Stimulated activated CD4-positive, alpha-beta T cell treated with anti-CD3 and anti-CD28 coated beads, Interleukin-1b, Interleukin-23, amount 100 ng/mL, for 1 hour (primary cell): ENCODE measurements at places on chromosomes 11 and 22.

GRCh38 chr11:8702598-8702915 lies 20.0 kb downstream of the RPL27A start:
- DNase-seq: no peak

DNA sequence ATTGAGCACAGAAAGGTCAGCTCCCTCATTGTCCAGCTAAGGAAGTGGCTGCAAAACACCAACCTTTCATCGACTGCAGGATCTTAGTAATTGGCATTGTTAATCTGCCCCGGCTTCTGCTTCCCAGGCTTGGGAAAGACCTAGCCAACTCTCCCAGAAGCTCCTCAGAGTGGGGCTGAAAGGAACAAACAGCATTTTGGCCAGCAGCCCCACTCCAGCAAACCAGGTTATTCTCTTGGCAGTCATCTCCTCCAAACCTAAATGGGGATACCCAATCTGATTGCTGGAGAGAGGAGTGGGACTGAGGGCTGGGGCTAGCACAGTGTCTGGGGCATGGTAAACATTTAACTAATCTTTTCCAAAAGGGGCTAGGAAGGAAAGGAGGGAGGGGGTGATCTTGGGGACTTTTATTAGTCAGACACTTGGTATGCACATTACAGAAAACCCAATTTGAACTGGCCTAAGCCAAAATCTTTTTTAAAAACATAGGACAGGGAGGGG lies 294.4 kb downstream of the MN1 start:
- DNase-seq: no peak

DNA sequence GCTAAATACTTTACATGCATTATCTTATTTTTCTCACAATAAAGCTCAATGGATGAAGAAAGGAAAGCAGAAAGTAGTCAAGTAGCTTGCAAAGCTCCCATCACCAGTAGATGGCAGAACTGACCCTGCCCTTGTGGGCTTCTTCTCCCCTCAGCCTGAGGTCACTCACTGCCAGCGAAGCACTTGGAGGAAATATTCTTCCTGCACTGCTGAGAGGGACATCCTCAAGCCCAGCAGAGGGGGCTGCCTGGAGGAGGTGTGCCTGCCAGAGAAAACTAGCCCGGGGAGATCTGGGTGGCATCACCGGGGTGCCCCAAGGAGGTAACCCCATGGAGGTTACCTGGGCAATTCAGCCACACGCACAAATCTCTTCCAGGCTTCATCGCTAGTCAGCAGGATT lies 6.6 kb downstream of the APOL4 start:
- DNase-seq: no peak

DNA sequence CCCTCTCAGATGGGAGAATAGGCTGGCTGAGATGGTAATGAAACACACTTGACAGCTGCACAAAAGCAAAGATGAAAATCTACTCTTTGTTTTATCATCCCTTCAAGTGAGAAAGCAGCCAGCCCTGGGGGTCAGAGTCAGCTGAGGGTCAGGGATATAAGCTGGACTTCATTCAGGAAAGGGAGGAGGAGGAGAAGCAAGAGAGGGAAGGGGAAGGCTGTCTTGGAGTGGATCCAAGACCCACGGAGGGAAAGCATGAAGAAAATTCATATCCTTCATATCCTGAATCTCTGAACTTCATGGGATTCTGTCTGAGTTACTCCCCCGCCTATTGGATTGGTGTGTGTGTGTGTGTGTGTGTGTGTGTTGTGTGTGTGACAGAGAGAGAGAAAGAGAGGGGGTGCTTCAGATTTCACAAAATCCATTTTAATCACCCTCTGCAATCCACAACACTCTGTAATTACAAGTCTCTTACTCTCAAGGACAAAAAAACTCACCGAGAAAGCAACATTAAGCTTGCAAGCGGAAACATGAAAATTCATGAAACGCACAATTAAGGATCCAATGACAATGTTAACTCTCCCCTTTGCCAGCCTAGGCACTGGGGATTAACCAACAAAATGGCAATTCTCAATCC lies 327.7 kb downstream of the TENM4 start:
- DNase-seq: no peak

- DNase-seq: no peak
Measured at GRCh38 chr11:125637840-125638239, 12.9 kb downstream of the CHEK1 start.

DNA sequence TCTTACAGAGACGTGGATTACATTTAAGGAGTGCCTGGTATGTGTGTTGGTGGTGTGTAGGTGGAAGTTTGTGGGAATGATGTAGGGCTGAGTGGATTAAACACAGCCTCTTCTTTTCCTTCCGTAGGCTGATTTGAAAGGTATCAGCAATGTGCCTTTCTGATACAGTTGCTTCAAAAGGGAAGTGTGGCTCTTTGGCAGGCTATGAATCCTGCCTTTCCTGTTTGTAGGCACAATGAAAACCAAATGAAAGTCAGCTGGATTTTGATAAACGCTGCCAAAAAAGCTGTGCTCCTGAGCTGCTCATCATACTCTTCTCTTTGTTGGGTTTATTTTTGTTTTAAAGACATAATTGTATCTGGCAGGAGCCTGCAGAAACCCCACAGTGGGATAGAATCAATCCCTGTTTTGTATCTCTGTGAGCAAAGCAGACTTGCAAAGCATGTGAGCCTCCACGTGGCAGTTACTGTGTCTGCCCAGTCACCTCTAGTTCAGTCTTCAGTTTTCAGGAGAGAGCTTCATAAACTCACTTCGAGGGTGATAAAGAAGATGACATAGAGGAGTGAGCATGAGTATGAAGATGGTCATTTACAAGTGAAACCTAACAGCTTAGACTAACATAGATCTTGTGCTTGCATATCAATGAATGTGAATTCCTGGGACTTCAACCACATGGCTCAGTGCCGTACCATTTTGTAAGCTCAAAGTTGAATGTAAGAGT lies 655.7 kb upstream of the KIRREL3 start:
- no peak for DNase-seq

- DNase-seq: no peak
Measured at GRCh38 chr22:35465109-35465701, 65.3 kb downstream of the MCM5 start.

GRCh38 chr11:78429660-78430059 lies 12.0 kb upstream of the GAB2 start:
- no peak for DNase-seq

GRCh38 chr11:109241988-109242536 lies 179.9 kb upstream of the C11orf87 start:
- no peak for DNase-seq

- DNase-seq: no peak
Measured at GRCh38 chr11:64130618-64131017, 35.3 kb downstream of the MACROD1 start.

DNA sequence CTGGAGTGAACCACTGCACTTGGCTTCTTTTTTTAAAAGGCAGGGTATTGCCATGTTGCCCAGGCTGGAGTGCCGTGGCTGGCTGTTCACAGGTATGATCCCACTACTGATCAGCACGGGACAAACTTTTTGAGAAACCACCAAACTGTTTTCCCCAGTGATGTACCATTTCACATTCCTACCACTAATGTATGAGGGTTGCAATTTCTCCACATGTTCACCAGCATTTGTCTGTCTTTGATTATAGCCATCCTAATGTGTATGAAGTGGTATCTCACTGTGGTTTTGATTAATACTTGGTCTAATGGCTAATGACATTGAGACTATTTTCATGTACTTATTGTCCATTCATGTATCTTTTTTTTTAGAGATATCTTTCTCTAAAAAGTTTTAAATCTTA lies 41.5 kb upstream of the EP300 start:
- no peak for DNase-seq

DNA sequence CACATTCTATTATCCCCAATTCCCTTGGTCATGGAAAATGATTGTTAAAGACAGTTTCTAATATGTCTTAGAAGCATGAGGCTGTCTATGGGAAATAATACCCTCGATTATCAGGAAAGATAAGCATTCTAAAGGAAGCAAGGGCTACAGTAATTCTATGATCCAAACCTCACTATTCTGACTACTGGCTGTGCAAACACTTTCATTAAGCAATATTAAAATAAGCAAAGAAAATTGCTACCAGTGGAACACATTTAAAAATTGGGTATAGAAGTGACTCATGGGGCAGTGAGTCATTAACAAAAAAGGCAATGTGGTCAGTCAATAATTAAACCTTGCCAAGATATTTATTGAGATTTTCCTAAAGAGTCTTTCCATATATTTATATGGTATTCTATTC lies 1415.2 kb upstream of the TENM4 start:
- DNase-seq: no peak

DNA sequence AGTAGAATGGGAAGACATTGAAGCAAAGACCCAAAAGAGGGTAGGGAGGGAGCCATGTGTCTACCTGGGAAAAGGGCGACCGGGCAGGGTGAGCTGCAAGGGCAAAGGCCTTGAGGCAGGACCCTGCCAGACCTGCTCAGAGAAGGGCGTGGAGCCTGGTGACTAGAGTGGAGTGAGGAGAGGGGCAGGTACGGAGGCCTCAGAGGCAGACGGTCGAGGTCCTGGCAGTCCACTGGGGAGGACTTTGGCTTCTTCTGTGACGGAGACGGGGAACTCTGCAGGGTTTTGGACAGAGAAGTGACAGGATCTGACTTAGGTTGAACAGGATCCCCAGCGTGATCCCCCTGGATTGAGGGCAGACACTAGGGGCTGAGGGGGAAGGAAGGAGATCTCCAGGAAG lies 12.9 kb downstream of the RIBC2 start:
- DNase-seq: no peak

DNA sequence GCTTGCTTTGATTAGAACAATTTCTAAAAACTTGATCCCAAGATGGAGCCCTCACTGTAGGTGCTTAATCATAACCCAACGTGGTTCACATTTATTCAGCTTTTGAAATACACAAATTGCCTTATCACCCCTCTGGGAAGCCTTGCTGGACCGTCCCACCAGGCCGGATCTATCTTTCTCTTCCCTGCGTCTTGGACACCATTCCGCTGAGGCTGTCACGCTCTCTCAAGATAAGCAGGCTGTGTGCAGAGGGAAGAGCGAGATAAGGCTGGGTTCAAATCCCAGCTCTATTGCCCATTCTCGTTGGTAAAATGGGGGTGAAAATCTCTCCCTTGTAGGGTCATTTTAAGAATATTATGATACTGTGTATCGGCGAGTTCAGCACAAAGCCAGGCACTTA lies 20.5 kb upstream of the TP53I11 start:
- no peak for DNase-seq

DNA sequence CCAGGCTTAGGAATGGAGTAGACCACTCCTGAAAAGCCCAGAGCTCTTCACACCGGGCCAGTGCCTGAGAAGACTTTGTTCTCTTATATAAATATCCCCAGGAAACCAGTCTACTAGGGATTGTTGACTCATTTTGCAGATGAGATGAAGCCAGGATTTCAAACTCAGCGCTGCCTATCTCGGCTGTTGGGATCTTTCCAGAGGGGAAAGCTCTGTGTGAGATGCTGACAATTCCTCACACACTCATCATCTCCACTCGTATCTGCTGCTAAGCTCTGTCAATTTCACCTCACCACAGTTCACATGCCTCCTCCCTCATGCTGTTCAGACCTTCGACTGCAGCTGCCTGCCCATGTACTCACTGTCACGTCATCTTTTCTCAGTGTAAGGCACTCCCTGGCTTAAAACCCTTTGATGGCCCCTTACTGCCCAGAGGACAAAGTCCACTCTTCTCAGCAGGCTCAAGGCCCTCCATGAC lies 12.5 kb downstream of the USH1C start:
- no peak for DNase-seq

GRCh38 chr22:46240506-46240905 lies 9.6 kb downstream of the CDPF1 start:
- DNase-seq: no peak

GRCh38 chr22:39514373-39514973 lies 5.9 kb upstream of the ATF4 start:
- DNase-seq: no peak

- no peak for DNase-seq
Measured at GRCh38 chr11:116445108-116446047, 327.4 kb downstream of the BUD13 start.

DNA sequence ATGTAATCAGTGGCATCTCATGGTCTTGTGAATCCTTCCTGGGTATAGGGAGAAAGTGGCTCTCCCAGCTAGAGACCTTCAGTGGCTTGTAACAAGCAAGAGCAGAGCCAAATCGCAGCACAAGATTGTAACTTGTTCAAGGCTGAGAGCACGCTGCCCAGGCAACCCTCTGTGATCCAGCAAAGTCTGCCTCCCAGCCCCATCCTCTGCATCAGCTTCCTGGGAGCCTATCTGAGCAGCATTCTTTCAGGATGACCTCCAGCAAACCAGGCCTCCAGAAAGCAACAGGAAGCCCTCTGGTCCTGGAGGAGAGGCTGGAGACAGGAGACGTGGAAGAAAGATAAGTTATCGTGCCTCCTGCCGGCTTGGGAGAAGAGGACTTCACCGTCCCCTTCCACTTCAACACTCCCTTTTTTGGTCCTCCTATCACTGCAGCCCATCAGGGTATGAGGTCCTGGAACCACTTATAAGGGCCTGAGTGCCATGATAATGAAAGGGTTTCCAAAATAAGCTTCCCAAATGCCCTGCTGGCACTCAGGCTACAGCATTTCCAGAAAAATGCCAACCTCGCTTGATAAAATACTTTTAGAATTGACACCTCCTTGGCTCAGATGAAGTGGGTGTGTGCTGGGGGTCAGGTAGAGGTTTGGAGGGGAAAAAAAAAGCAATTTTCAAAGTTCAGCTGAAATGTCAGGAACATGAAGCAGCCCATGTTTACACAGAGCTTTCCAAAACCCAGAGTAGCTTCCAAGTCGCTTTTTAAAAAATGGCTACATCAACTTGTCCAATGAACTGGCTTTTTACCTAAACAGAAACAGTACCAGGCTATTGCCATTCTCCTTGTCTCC lies 80.2 kb downstream of the PLEKHA7 start:
- DNase-seq: no peak

DNA sequence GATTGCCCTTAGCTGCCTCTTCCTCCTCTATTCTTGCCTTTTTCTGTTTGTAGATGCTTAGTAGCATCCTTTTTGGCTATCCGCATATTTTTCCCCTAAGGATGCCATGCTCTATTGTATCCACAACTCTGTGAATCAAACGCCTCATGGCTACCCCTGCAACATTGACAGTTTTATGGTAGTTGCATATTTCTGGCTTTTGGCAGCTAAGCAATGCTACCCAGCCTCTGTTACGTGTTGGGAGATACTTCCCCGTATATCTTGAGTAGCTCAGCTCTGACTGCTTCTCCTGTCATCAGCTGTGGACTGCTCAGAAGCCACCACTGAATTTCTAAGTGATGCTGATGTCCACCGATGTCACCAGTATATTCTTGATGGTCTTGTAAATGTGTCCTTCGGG lies 15.1 kb upstream of the SLC3A2 start:
- no peak for DNase-seq

GRCh38 chr11:121572571-121573059 lies 119.8 kb upstream of the SORL1-AS1 start:
- no peak for DNase-seq

- no peak for DNase-seq
Measured at GRCh38 chr11:298406-299065, 790 bp downstream of the IFITM5 start.

DNA sequence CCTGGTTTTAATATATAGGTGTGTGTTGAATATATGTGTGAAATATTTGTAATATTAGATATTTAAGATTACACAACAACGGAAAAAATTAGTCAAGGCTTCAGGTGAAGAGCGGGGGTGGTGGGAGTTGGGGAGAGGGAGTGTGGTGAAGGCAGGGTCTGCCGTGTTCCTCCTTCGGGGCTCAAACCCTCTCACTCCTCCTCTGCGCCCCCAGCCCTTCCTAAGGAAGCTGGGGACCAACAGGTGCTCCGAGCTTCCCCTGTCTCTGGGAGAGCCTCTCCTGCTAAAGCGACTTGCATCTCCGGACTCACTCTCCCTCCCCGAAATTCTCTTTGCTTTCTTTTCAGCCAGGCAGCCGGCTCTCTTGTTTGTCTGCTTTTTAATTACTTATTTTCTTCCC lies 960 bp upstream of the CADM1 start:
- DNase-seq: no peak
